ENCODE measurements at places on chromosomes 6 and 20.

DNA sequence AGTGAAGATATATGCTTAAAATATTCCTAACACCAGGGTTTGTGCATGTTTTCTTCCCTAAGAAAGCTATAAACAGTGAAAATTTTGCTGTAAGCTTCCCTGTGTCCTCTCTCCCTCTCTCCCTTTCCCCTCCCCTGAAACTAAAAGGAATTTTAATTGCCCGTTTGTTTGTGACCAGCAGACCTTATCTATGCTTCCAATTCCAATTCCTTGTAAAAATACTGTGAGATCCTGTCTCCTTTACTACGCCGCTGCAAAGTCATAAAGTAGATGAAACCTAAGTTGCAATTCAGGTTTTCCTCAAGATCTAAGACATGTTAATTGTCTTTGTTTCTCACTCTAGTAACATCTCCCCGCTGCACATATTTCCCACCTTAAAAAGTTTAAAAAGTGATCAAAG lies 82.3 kb downstream of the DNAH8 start:
- DNase-seq, result no peak

- DNase-seq, result no peak
Observed at GRCh38 chr6:18469536-18469935, 82.4 kb downstream of the RNF144B start.

DNA sequence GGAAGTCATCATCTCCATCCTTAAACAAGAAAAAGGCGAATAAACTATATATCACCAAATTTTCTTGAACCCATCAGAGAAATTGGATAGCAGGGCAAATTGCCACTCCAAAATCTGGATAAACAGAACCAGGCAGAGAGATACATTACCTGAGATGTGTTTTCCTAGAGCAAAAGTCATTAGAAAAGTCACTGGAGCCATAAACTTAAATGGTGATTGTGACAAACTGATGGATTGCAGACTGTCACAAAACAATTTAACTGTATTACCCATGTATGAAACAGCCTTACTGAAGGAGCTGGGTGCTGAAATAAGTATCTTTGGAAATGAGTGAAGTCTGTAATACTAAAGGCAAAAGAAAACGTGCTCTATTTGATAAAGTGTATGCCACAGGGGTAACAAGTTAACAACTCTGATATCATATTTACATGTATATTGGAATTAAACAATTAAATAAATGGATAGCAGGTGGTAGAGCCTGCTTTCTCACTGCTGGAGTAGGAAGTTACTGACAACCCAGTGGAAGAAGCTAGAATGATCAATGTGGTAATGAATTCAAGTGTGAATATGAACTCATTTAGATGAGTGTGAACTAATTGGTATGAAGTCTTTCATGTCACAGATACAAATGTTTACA lies 186.9 kb downstream of the LMBRD1 start:
- DNase-seq, result no peak

DNA sequence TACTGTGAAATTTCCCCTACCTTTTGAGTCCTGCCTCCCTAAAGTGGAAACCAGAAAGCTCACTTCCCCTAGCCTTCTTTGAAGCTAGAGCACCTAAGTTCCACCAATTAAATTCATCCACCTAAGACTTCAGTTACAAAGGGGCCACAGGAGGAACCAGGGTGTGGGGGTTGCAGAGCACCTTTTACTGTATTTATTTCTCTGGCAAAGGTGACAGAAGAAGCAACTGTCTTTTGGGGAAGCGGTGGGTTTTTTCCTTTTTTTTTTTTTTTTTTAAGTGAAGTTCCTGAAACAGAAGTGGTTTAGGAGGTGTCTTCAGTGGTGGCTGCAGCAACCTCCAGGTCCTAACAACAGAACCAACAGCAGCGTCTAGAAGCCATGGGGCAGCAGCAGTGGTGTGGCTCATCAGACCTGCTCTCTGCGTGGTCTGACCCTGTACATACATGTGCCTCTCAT lies 13.1 kb downstream of the PSMB9 start:
- no peak for DNase-seq

GRCh38 chr6:158703111-158703836 lies 53.4 kb downstream of the SYTL3 start:
- peak; percentile 76 for DNase-seq
